NB4 (cell line): ENCODE measurements at places on chromosomes 6 and 20.

DNA sequence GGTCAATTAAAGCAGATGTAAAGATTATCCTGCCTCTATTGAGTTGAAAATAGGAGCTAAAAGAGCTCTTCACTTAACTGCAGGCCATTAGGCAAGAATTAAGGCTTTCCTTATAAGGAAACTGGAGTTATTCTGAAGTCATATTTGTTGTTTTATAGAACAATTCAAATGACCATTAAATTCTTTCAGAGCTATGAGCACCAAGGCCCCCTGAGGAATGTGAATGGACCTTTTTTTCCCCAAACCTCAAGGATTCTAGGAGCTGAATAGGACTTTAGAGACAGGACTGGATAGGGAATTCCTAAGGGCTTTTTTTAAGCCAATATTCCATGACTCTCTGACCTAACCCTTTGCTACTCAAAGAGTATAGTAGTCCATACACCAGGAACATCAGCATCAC is 565.7 kb upstream of the BTBD3 start:
- DNase-seq: no peak

DNA sequence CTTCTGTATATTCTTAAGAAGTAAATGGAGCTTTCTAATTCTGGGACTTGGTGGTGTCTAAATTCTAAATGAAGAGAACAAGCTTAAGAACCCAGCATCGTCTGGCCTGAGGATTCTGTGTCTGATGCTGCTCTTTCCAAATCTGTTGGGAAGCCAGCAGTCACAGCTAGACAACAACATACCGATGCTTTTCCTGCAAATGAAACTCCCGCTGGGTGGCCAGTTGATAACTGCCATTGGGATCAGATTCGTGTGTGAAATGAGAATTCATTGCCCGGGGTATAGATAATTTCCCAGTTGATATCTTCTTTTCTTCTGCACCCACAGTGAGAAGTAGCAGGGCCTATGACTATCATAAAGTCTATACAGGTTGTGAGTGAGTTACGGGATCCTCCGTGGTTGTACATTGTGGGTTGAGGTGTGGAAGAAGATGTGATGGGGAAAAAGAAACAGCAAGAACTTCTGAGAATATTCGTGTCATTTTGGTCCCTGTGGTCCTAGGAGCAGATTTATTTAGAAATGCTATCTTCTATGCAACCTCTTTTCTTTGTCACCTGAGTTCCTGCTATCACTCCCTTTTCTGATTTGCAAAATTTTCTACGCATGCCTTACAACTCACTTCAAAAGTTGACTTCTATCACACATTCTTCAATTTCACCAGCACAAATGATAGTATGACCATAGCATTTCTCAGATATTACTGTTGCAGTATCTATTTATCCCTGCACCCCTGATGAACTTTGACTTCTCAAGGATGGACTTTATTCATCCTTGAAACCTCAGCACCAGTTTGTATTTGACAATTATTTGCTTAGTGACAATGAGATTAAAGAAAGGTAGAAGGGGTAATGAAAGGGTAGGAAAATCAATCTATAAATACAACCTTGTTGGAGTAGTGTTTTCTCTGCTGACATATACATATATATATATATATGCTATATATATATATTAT is 10.4 kb downstream of the NOX3 start:
- no peak for DNase-seq

GRCh38 chr6:81896525-81897503 is 144.3 kb upstream of the TENT5A start:
- no peak for DNase-seq

- no peak for DNase-seq
These were observed 80.5 kb downstream of the CEBPB start for GRCh38 chr20:50271176-50271575.
